ENCODE measurements at places on chromosomes 4 and X.
A peak's percentile ranks its signal among the peaks of the same experiment; 100 is the strongest.

GRCh38 chrX:9087271-9088040, 53.5 kb upstream of the FAM9B start:
- DNase-seq: no peak

DNA sequence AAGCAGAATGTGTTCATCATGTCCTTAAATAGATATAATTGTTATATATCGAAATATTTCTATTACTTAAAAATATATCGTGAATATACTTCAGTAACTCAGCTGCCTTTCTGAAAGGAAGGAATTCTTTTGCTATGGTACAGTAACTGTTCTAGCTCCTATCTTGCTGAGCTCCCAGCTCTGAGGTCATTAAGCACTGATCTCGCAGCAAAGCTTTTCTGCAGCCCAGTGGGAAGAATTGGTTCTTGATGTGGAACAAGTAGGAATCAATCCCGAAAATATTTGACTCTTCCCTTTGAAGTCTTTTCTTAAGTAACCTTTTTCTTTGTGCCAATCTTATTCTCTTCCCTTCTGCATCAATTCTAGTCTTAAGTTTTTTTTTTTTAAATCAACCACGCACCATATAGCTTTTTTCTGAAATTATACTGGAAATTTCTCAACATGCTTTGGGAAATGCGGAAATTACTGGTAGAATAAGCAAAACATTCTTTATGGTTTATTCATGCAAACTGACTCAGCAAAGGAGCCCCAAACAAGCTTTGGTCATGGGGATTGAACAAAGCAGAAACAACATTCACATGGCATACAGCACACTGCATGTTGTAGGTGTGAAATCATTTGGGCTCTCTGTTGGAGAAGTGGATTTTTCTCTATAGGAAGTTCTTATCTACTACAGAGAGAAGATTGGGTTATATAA, 428.9 kb upstream of the GNPDA2 start:
- no peak for DNase-seq

DNA sequence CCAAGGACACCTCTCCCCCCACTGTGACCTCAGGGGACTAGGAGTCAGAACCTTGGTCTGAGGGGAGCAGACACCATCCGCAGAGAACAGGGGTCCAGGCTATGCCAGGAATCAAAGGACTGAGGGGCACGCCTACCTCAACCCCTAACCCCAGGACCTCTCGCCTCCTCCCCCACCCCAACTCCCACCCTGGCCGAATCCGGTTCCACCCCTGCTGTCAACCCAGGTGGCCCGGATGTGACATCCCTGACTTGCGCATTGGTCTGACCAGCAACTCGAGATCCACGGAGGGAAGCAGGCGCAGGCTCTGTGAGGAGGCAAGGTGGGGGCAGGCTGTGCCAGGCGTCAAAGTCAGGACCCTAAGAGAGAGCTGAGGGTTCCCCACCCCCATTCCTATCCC, 468 bp upstream of the MAGEA4 start:
- DNase-seq: no peak

DNA sequence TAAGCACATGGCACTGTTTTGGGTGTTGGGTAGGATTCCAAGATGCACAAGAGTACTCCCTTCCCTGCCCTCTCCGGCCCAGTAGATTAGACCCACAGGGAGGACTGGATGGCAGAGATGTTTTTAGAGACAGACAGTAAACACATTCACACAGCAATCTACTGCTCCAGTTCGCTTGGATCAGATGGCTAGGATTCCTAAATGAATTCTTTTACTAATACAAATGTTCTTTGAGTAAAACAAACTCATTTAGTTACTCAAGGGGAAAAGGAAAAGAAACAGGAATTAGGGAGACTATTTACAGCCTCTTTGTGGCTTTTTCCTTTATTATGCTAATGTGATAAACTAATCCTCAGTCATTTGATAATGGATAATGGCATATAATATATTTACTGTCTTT, 5.9 kb downstream of the SNX25 start:
- DNase-seq: no peak

DNA sequence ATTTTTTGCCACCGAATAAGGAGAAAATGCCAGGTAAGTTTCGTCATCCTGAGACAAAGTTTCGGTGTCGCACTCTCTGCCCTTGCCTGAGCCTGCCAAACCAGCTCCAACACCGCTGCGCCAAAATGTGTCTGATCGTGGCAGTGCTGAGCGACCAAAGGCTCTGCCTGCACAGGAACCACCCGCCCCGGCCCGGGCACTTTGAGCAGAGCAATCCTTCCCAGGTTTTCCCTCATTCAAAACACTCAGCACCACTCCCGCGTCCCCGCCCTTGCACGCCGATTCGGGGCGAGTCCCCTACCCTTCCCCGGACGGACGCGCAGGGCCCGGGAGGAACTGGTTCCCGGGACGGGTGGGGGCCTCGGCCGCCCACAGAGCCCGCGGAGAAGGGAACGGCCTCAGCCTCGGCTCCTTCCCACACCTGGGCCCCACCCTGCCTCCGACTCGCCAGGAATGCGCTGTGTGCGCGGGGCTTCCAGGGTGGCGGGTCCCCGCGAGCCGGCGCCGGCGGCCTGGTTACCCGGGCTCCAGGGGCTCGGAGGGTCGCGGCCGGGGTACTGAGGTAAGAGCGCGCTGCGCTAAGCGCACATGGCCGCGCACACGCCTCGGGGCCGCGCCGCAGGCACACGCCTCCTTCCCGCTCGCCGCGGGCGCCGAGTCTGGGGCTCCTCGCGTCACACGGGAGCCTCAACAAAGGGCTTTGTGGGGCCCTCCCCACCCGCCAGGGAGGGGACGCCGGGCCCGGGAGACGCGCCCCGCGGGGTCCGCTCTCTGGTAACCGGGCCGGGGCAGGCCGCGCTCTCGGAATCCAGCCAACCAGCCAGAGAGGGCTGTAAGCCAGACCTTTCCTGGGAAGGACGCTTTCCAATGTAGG, at the start of gene C4orf36:
TSS of gene C4orf36 (minus strand) at position 661 of the 874 bp plus-strand sequence. CDS start 902 bp downstream, outside the sequence.
- DNase-seq: peak; percentile 49

GRCh38 chr4:119626420-119626819, 2.2 kb downstream of the PDE5A start:
- no peak for DNase-seq

DNA sequence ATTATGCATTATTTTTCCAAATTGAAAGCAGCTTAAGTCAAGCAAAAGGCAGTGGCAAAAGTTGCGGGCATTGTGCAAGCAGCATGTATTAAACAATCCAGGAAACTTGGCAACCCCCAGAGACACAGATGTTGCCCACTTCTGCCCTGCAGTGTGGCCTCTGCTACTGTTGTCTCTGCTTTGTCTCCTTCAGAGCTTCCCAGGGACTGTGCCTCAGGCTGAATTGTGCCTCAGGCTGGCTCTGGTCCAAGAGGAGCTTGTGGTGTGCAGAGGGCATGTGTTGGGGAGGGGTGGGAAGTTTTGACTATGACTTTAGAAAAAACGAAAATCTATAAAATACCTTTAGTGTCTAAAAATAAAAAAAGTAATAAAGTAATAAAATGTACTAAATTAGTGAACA, 201.4 kb downstream of the CCSER1 start:
- DNase-seq: no peak

GRCh38 chr4:15958562-15958961, 4.4 kb downstream of the FGFBP2 start:
- no peak for DNase-seq

- no peak for DNase-seq
Observed at GRCh38 chr4:182042945-182043344, 200.3 kb upstream of the TENM3 start.

DNA sequence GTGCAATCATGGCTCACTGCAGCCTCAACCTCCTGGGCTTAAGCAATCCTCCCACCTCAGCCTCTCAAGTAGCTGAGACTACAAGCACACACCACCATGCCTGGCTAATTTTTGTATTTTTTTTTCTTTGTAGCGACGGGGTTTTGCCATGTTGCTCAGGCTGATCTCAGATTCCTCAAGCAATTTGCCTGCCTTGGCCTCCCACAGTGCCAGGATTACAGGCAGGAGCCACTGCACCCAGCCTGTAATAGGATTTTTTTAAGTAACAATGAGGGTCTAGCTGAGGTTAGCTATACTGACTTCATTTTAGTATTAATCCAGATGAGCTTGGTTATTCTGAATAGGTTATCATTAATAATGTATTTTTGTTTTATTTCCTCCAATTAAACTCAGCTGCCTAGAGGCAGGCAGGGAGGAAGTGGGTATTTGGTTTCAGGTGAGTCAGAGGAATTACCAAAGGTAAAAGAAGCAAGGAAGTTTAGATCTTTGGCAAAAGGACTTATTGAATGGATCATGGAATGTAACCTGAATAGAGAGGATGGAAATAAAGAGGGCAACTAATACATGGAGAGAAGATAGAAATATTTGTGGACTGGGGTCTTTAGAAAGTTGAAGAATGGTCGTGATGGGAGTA, 1023.3 kb upstream of the TENM3 start:
- no peak for DNase-seq

- DNase-seq: no peak
Observed at GRCh38 chr4:180164799-180165198, 2078.4 kb upstream of the TENM3 start.

DNA sequence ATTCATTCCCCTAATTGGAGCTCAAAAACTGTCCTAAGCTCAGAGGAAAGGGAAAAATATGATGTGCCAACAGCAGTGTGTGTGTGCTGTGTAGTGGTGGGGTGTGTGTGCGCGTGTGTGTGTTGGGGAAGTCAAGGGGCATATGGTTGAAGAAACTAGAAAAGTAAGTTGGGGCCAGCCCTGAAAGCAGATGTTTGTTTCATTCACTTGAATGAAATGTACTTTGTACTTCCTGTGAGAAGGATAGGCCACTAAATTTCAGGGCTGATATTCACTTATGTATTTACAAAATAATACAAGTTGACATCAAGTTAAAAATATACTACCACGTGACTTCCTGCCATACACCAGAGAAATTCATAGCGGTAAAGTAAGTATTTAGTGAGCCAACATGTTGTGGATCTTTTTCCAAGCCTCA, 151.3 kb upstream of the JADE1 start:
- DNase-seq: no peak

- peak; percentile 18 for DNase-seq
Observed at GRCh38 chrX:46991664-46992063, 79.4 kb downstream of the JADE3 start.
